NB4 (cell line): ENCODE measurements at places on chromosomes 2 and 18.

DNA sequence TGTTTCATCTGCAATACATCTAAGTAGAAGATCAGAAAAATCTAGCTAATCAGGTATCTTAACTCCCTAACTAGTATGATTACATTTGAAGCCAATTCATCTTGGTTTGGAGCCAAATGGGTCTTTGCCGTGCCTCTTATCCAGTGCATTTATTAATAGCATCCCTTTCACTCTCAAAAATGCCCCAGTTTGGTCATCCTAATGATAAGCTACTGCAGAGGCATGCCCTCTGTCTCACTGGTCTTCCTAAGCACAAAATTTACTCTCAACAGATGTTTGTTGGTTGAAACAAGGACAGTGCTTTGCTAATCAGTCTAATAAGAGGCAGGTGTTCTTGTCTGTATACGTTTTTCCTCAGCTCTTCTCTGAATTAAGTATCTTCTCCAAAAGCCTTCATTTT is 403.2 kb downstream of the RAD51AP2 start:
- DNase-seq: no peak

GRCh38 chr2:168056242-168056787 is 191.1 kb downstream of the STK39 start:
- no peak for DNase-seq

- DNase-seq: no peak
These were observed 147.7 kb downstream of the CTNNA2 start for GRCh38 chr2:79660557-79660956.

- no peak for DNase-seq
These were observed 176.9 kb downstream of the BCL2 start for GRCh38 chr18:63142594-63143225.

DNA sequence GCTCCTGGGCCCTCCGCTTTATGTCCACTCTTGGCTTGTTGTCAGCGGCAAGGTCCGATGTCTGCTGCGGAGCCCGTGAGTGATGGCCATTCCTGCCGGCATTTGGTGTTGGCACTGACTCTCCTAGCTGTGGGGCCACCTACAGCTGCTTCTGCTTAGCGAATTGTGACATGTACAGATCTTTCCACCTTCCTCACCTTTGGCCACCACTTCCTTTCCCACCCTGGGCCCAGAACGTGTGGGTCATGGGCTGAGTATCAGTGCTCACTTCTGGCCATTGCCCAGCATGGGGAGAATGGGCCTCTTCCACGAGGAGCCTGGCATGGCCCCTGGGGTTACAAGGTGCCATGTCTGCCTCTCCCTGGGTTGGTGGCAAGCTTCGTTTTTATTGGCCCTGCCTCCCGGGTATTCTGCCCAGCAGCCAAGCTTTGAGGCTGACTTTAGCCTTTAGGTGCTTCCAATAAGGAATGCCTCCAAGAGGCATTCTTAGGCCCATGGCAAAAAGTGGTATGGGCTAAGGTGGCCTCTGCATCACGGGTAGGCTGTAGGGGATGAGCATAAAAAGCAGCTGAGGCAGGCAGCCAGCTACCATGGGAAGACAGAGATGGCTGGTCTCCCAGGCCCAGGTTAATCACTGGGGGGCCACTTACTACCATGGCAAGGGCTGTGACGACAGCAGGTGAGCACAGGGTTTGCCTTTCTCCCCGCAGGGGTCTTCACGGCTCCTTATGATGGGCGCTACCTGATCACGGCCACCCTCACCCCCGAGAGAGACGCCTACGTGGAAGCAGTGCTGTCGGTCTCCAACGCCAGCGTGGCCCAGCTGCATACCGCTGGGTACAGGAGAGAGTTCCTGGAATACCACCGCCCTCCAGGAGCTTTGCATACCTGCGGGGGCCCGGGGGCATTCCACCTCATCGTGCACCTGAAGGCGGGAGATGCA is 65.8 kb downstream of the EMILIN2 start:
- no peak for DNase-seq

DNA sequence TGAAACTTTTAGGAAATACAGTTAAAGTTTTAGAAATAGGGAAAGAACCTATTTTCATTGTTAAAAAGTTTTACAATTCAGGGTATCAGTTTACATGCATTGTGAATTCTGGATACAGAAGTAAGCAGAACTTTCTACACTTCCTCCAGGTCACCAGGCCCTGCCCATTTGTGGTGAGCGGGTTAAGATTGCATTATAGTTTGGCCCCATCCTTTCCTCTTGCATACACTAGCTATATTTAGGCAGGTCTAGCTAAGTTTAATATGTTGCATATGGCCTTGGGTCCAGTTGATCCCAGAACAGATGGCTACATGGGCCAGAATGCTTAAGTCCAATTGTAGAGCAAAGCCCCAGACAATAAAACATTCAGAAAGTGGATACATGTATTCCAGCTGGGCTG is 4.8 kb downstream of the VWA3B start:
- peak; percentile 92 for DNase-seq

- no peak for DNase-seq
These were observed 89.8 kb upstream of the SP3 start for GRCh38 chr2:174054926-174055325.

DNA sequence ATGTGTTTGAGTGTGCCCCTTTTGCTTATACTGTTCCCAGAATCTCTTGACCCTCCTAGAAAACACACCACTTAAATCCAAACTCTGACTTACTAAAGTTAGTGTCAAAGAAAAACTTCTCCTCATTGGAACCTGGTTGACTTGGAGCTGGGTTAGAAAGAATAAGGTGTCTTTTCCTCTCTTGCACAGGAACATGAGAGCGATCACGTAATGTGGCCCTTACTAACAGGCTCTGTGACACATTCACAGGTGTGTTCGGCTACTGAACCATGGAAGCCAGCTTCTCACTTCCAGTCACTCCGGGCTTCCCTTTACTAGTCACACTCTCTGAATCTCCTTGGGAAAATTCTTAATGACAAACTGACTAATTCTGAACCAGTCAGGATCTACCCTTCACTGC is 5.4 kb upstream of the POU3F3 start:
- DNase-seq: no peak

- no peak for DNase-seq
These were observed 85.9 kb downstream of the SMAD7 start for GRCh38 chr18:48864876-48865275.

DNA sequence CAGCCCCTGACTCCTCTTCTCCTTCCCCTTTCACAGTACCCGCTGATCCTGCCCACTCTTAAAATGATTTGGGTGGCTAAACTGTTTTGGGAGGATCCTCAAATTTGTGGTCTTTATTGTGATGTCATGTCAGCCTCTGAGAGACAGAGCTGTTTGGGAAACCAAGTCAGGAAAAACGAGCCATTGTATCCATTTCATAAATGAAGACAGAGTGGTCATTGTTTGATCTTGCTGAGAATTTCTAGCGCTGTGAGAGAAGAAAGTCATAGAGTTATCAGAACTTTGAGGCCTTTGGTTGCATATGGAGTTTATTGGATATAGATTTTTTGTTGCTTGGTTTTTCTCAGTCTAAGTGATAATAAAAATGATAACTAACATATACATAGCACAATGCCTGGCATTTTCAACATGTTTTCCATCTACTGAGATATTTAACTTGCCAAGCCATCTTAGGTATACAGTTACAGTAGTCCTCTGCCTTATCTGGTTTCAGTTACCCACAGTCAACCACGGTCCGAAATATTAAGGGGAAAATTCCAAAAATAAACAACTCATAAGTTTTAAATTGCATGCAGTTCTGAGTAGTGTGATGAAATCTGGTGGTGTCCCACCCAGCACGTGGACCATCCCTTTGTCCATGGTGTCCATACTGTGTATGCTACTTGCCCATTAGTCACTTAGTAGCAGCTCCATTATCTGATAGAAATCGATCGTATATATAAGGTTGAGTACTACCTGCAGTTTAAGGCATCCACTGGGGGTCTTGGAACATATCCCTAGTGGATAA is 105.0 kb upstream of the RASGRP3 start:
- no peak for DNase-seq

GRCh38 chr2:112155331-112156151 is 17.4 kb downstream of the FBLN7 start:
- no peak for DNase-seq

GRCh38 chr2:152573168-152573567 is 144.1 kb downstream of the PRPF40A start:
- DNase-seq: peak; percentile 60

DNA sequence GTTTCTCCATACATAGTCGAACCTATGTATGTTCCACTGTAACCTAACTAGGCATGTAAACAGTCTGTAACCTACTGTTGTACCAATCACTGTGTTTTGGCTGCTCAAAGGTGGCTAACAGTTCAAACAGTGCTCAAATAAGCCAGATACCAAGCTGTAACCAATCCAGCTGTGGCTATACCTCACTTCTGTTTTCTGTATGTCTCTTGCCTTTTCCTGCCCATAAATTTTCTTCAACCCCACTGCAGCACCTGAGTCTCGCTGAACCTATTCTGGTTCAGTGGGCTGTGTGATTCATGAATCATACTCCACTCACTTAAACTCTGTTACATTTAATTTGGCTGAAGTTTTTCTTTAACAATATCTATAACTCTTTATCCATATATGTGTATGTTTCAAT is 340.7 kb downstream of the LPIN1 start:
- DNase-seq: no peak

- DNase-seq: no peak
These were observed 12.7 kb upstream of the ADCY3 start for GRCh38 chr2:24932715-24933114.
